Activated CD8-positive, alpha-beta memory T cell treated with anti-CD3 and anti-CD28 coated beads for 36 hours (primary cell): ENCODE measurements at places on chromosomes 3 and 15. TPM values are rescaled to one million over a fixed set of nuclear protein-coding genes. Genes with fewer than 3 reads are reported as not detected.

The EFCAB12 gene
- 0.71 TPM for total RNA-seq

The ESYT3 gene
- total RNA-seq, result 0.13 TPM

The EHD4 gene
- total RNA-seq, result 25.8 TPM

The IGSF10 gene
- total RNA-seq, result not detected
